ENCODE measurements at places on chromosomes 5 and 9.

- no peak for DNase-seq
These were observed 310.5 kb downstream of the CETN3 start for GRCh38 chr5:90099099-90099498.

DNA sequence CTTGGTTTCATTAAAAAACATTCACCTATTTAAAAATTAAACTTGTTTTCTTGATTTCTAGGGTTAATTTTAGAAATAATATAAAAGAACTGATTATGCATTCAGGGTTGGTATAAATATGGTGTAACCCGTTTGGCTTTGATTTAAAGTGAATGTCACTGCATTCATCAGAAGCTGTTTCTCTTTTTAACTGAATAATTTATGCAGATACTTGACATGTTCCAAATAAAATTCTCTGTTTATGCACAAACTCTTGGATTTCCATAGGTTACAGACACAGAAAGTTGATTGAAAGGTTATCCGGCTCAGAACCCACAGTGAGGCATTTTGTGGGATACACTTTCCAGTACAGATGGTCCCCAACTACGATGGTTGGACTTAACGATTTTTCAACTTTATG lies 161.3 kb downstream of the HACD4 start:
- DNase-seq = no peak

DNA sequence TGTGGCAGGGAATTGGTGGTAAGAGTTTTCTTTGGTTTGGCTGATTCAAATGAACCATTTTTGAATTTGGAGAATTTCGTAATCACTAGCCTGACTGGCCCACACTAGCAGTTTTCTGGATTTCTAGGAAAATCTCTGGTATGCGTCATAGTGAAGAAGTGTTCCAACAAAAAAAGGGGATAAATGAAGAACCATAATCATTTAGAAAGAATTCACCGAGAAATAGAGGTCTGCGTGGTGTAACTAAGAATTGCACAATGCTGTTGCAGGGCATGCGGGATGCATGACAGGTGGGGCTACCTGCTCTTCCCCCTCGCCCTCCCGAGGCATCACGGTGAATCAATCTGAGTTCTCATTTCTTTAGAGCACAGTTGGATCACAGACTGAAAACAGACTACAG lies 232.3 kb upstream of the PAPPA start:
- DNase-seq = no peak

DNA sequence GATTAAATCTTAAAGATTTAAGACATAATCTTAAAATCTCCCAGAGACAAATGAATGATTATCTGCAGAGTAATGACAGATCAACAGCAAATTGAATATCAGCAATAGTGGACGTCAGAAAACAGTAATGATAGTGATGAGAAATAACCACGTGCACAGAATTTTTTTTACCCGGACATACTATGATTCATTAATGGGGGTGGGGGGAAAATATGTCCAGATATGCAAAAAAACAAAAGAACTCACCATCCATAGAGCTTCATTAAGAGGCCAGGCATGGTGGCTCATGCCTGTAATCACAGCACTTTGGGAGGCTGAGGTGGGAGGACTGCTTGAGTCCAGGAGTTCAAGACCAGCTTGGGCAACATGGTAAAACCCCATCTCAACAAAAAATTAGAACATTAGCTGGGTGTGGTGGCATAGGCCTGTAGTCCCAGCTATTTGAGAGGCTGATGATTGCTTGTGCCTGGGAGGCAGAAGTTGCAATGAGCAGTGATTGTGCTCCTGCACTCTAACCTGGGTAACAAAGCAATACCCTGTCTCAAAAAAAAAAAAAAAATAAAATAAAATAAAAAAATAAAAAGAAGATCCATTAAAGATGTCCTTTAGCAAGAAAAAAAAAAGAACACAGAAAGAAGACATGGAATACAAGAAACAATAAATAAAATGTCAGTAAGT lies 30.9 kb upstream of the SHOC1 start:
- no peak for DNase-seq

GRCh38 chr5:17852740-17853139 lies 218.5 kb downstream of the TAF11L14 start:
- DNase-seq = no peak

- no peak for DNase-seq
These were observed 23.9 kb upstream of the SAP30L start for GRCh38 chr5:154421868-154422267.

Measured in NCI-H748 treated with DMSO at 0.1 percent for 48 hours (cell line).